ENCODE measurements at places on chromosomes 16 and 17.

- no peak for DNase-seq
Observed at GRCh38 chr17:13273806-13274205, 256.0 kb upstream of the ELAC2 start.

GRCh38 chr16:31888735-31889134, 15.1 kb downstream of the ZNF267 start:
- no peak for DNase-seq

GRCh38 chr16:75258807-75259141, 7.3 kb upstream of the BCAR1 start:
- no peak for DNase-seq

- no peak for DNase-seq
Observed at GRCh38 chr16:57786632-57787518, 15.4 kb downstream of the KIFC3 start.

GRCh38 chr17:41580244-41580575, 6.5 kb downstream of the KRT14 start:
- no peak for DNase-seq

DNA sequence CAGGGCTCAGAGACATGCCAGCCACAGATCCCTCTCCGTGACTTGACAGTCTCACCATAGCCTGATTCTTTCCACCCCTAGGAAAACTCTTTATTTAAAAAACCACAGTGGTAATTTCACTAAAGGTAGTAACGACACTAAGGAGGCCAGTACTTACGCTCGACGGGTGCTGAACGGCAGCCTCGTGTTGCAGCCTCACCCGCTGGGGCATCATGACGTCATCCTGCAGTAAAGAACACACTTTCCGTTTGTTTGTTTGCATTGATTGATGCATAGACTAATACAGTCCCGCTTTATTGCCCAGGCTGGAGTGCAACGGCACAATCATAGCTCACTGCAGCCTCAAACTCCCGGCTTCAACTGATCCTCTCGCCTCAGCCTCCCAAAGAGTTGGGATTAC, 65.1 kb upstream of the METRNL start:
- no peak for DNase-seq

Measured in stimulated activated CD8-positive, alpha-beta memory T cell treated with anti-CD3 and anti-CD28 coated beads, Interleukin-7, amount 100 ng/mL, for 48 hours (primary cell).